GM12891 (cell line): ENCODE measurements at places on chromosomes 11 and 22.

- peak; percentile 73 for DNase-seq
These were observed 2.4 kb downstream of the ZDHHC24 start for GRCh38 chr11:66543263-66544107.

DNA sequence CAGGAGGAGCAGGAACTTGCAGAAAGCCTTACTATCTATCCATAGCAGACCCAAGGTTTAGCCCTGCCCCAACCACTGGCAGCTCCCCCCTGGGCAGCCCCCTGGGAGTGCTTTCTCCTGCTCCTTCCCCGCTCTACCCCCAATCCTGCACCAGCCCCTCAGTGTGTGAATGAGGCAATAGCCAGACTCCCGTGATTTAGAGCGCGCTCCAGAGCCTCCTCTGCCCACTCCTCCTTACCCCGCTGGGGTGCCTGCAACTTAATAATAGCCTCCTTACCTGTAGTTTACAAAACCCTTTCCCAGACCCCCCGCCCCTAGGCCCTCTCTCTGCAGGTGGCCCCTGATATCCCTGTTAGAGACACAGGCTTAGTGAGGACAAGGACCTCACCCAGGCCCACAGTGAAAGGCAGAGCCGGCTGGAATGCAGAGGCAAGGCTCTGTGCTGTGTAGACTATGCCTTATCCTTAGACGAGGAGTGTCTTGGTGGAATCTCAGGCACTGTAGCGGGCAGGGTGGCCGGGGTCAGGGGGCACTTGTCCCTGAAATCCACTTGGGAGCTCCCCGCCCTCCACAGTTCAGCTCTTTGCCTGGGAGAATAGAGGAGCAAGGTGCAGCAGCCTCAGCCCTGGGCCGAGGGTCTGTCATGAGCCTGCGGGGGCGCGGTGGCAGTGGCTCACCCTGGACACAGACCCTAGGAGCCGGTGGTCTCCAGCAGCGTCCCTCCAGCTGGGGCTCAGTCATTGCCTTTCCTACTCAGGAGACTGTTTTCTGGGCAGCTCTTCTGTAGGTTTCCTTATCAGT lies 4.3 kb upstream of the CARNS1 start:
- no peak for DNase-seq

DNA sequence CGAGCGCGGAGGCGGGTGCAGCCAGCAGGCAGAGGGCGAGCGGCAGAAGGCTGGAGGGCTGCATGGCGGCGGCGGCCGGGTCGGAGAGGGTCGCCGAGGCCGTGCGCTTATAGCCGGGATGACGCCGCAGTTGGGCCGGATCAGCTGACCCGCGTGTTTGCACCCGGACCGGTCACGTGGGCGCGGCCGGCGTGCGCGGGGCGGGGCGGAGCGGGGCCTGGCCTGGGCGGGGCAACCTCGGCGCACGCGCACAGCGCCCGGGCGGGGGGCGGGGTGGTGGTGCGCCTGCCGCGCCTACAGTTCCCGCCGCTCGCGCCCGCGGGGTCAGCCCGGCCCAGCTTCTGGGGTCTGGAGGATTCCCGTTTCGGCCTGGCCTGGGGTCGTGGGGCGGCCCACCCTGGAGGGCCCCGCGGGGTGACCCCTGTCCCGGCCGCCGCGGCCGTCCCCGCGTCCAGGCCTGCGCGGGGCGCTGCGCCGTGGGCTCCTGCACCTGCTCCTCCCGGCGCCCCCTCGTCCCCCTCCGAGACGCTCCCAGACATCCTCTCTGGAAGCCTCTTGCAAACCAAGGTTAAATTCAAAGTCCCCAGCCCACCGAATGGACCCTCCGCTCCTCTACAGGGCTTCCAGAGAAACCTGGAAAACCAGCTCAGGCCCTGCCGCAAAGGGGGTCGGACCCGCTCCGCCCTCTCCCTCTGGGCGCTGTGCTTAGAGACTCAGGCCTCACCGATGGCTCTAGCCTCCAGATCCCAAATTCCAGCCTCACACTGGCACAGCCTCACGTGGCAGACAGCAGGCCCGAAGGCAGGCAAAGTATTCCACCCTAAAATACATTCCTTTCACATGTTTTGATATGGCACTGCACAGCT lies at the start of gene CTSD:
TSS of gene CTSD (minus strand) at position 132 of the 866 bp plus-strand sequence. CDS start at position 64, 68 bp downstream.
- peak; percentile 100 for DNase-seq

- DNase-seq = no peak
These were observed 37.1 kb upstream of the OLFML1 start for GRCh38 chr11:7448201-7448600.

- no peak for DNase-seq
These were observed 14.9 kb downstream of the SAMM50 start for GRCh38 chr22:43969989-43970755.

GRCh38 chr11:6735306-6735705 lies 36.5 kb downstream of the OR2AG2 start:
- DNase-seq = no peak

DNA sequence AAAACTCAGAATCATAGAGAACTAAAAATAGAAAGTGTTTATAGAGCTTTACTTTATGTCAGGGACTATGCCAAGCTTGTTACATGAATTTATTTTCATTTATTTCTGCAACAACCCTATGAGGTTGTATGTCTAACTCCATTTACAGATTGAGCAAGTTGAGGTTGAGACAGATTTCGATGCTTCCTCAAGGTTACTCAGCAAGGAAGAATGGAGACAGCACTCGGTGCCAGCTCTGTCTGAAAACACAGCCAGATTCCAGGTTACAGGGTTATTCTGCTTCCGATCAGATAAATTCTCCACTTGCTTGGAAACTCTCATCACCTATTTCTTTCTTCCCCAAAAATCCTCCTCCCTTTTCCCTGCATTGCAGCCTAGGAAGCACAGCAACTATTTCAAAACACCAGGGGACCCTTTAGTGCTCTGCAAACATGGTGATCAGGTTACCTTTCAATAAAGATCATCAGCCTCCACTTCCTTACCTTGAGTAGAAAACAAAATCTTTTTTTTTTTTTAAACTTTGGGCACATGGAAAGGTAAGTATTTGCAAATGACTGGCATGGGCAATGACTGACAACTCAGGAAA lies 7.0 kb downstream of the MMP3 start:
- no peak for DNase-seq

GRCh38 chr11:84383576-84383975 lies 1097.4 kb upstream of the CCDC90B start:
- no peak for DNase-seq

DNA sequence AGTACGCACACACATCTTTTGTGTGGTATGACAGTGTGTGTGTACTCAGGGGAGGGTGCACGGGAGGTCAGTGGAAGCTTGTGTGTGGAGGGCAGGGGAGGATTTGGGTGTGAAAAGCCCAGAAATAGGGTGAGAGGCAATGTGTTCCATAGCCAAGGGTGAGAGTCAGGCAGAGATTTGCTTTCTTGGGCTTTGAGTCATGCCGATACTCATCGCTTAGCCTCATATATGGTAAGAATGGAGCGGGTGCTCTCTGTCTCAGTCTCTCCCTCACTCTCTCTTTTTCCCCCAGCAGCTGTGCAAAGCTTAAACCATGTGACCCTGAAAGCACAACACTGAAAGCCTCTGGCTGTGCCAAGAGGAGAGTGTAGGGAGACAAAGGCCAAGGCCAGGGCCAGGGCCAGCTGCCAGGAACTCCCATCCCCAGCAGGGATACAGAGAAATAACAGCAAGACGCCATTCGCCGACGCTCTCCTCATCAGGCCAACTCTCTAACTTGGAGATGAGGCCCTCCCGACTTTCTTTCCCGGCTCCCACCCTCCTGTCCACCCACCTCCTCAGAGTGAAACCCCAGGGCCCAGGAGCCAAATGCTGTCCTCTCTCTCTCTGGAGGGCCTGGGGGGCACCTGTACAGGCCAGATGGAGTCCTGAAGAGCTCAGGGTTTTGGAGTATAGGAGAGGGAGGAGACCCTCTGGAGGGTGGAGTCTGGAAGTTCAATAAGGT lies 20.3 kb upstream of the MICAL3 start:
- no peak for DNase-seq

DNA sequence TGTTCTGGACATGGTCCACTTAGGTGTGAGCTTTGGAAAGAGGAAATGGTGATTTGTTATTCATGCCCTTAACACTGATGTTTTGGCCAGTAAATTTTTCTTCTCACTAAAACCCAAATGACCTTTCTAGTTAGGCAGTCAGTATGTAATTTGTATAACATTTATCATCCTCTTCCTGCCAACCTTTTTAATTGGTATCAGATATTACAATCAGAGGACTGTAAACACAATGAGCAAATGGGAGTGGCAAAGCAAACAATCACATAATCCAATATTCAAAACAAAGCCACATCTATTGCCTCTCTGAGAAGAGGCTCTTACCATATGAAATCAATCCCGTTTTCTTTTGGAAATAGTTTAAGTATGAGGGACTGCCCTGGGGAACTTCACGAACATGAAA lies 49.1 kb downstream of the BBOX1 start:
- no peak for DNase-seq

DNA sequence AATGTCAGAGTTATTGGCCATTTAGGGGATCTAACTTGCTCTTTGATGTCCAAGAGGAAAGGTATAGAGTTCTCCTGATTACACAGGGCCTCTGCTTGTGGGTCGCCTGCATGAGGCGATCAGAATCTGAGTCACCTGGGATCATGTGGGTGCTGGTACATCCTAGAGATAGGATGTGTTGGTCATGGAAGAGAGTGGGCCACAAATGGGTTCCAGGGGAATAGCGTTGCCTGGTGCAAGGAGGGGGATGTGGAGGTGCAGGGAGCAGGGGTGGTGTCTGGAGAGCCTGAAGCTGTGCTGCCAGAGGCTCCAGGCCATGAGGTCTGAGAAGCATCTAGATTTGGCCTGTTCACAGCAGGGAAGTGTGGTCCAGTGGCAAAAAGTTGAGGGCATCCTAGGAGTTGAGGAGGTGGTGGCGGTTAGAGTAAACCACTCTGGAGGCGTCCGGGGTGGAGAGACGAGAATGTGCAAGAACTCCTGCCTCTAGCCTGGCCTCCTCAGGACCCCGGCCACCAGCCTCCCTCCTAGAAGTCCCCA lies 92.8 kb downstream of the MED15 start:
- no peak for DNase-seq

DNA sequence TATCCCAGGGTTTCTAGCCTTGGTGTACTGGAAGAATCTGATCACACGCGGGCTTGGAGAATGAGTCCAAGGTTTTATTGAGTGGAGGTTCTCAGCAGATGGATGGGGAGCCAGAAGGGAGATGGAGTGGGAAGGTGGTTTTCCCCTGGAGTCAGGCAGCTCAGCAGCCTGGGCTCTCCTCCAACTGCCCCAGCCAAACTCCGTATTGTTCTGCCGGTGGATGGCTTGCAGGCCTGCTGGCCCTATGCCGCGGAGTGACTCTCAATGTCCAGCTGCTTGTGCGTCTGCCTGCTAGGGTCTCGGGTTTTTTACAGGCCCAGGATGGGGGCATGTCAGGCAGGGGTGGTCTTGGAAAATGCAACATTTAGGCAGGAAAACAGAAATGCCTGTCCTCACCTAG lies 162.4 kb upstream of the LMO1 start:
- no peak for DNase-seq

DNA sequence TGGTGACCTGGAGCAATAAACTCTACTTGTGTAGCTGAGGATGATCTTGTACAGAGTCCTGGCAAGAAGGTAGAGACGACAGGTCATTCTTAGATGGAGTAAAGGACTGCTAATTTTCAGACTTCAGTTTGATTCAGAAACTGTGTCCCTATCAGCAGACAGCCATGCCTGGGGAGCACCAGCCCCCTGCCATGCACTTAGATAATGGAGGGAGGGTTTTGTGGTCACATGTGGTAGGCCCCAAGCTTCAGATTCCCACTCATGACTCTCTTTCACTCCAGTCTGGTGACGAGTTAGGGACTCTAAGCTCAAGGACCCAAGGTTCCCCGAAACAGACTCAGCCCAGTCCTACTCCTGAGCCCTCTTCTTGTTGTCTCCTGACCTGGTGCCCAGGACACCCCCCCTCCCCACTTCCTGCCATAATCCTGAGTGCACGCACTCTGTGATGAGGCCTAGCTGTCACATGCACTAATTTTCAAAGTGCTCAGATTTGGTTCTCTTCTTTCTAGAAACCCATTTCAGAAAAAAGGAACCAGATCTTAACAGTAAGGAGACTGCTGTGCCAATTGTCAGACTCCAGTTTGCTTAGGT lies 10.2 kb upstream of the AMPD3 start:
- DNase-seq = no peak

DNA sequence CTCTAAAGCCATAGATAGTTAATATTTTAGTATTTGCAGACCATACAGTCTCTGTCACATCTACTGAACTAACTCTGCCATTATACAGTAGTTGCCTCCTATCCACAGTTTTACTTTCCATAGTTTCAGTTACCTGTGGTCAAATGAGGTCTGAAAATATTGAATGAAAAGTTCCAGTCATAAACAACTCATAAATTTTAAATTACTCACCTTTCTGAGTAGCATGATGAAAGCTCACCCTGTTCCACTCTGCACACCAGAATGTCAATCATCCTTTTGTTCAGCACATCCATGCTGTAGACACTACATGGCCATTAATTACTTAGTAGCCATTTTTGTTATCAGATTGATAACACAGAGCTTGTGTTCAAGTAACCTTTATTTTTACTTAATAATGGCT lies 51.7 kb upstream of the ME3 start:
- no peak for DNase-seq

DNA sequence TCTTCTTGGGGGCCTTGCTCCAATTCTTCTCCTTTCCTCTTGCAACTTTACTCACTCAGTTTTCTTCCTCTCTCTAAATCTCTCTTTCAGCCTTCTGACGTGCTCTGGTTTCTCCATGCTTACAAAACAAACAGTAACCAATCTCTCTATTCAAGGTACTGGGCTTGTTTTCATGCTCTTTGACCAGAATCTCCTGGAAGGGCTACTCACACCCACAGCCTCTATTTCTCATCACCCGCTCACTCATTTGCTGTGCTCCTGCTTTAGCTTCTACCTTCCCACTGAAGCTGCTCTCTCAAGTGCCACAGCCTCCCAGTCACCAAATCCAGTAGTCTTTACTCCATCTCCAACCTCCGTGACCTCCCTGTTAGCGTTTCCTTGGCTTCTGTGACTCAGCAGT lies 60.4 kb downstream of the SERGEF start:
- no peak for DNase-seq

- DNase-seq = no peak
These were observed 26.7 kb downstream of the RRP8 start for GRCh38 chr11:6576471-6577373.

DNA sequence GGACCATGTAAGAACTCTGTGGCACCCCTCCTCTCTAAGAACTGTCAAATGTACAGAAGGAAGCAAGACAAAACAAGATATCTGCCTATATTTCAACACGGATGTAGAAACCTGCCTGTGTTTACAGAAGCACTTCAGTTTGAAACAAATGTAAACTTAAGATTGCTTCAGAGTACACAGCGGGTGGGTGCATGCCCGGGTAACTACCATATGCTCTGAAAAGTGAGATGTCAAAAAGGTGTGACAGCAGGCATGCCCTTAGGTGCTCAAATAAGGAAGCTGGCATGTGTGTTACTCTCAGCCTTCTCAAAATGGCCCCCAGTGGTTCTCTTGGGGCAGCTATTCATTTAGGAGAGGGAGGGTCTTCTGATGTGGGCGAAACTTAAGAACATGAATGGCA lies 5.2 kb downstream of the ACP2 start:
- DNase-seq = no peak

GRCh38 chr11:93718057-93718563 lies 23.2 kb downstream of the TAF1D start:
- peak; percentile 12 for DNase-seq
